Effector CD4-positive, alpha-beta T cell (primary cell): ENCODE measurements at places on chromosomes 6 and 20.
A peak's percentile ranks its signal among the peaks of the same experiment; 100 is the strongest.

GRCh38 chr6:4377603-4378002 lies 242.2 kb upstream of the ECI2 start:
- no peak for DNase-seq

DNA sequence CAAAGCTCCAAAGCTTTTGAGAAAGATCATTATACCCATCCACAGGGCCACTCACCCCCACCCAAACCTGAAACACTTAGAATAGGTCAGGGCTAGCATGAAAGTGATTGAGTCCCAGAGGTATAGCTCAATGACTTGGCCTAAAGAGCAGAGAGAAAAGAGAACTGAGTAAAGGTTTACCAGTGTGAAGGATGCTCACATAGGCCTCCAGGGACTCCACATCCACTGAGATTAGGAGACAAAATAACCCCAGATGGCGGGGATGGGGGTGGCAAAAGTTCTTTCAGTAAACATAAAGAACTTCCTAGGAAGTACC lies 12.2 kb downstream of the SAYSD1 start:
- no peak for DNase-seq

- DNase-seq: no peak
Observed at GRCh38 chr6:22308939-22309338, 12.1 kb upstream of the PRL start.

DNA sequence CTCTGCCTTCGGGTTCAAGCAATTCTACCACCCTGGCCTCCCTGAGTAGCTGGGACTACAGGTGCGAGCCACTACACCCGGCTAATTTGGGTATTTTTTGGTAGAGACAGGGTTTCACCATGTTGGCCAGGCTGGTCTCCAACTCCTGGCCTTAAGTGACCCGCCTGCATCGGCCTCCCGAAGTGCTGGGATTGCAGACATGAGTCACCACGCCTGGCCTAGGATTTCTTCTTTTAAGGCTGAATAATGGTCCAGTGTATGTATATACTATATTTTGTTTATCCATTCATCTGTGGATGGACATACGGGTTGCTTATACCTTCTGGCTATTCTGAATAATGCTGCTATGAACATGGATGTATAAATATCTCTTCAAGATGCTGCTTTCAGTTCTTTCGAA lies 17.1 kb downstream of the RIOK1 start:
- DNase-seq: no peak

- DNase-seq: no peak
Observed at GRCh38 chr6:137775720-137776119, 91.3 kb upstream of the TNFAIP3 start.

- no peak for DNase-seq
Observed at GRCh38 chr6:33863723-33864440, 60.1 kb upstream of the MLN start.

GRCh38 chr20:35773154-35773751 lies 1.4 kb downstream of the PHF20 start:
- DNase-seq: peak; percentile 16

GRCh38 chr20:10157549-10157948 lies 61.1 kb upstream of the SNAP25 start:
- no peak for DNase-seq
